ENCODE measurements at places on chromosomes 2 and 18. TPM values are rescaled to one million over a fixed set of nuclear protein-coding genes. Genes with fewer than 3 reads are reported as not detected.

The TANK gene
- 45.6 TPM for total RNA-seq

The STRADB gene
- total RNA-seq, result 15.7 TPM

- DNase-seq, result no peak
- no peaks in the 10 kb centered on the region for H3K36me3 ChIP-seq
- H3K27me3 ChIP-seq, result no peaks in the 10 kb centered on the region
- H3K27ac ChIP-seq, result no peak overlapping the region
- H3K4me1 ChIP-seq, result peaks cover 7% of the 10 kb centered on the region
Measured at GRCh38 chr2:64881037-64881492, 108.1 kb upstream of the SLC1A4 start.

GRCh38 chr2:238139196-238140039 lies 950 bp downstream of the KLHL30 start:
- no peak overlapping the region for H3K4me3 ChIP-seq
- peaks cover 5% of the 10 kb centered on the region for H3K27me3 ChIP-seq
- DNase-seq, result peak; percentile 82
- H3K27ac ChIP-seq, result no peak overlapping the region
- H3K36me3 ChIP-seq, result no peaks in the 10 kb centered on the region

The KCNF1 gene
- not detected for total RNA-seq

DNA sequence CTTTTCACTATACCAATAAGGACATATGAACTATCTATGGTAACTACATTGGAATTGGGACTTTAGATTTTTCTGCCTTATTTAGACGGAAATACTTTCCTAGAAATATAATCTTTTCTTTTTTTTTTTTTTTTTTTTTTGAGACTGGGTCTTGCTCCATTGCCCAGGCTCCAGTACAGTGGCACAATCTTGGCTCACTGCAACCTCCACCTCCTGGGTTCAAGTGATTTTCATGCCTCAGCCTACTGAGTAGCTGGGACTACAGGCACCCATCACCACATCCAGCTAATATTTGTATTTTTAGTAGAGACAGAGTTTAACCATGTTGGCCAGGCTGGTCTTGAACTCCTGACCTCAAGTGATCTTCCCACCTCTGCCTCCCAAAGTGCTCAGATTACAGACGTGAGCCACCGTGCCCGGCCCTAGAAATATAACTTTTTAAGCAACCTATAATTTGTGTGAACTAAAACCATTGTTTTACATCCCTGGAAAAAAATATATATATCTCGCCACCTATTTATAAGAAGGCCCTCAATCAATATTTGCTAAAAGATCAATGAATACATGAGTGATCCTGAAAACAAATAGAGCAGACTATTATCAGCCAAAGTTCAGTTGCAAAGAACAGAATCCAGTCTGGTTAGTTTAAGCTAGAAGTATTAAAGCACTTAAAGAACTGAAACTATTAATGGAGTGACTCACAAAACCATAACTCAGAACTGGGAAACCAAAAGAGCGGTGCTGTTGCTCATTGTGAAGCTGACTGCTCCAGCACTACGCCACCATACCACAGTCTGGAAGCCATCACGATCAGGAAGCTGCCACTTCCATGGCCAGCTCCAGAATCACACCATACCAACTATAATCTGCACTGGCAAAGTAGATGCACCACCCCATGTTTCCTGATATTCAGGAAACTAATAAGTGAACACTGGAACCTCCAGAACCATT lies 8.4 kb upstream of the HNRNPLL start:
- no peak overlapping the region for H3K27ac ChIP-seq
- H3K4me3 ChIP-seq, result no peak overlapping the region
- no peak for DNase-seq
- no peaks in the 10 kb centered on the region for H3K36me3 ChIP-seq

DNA sequence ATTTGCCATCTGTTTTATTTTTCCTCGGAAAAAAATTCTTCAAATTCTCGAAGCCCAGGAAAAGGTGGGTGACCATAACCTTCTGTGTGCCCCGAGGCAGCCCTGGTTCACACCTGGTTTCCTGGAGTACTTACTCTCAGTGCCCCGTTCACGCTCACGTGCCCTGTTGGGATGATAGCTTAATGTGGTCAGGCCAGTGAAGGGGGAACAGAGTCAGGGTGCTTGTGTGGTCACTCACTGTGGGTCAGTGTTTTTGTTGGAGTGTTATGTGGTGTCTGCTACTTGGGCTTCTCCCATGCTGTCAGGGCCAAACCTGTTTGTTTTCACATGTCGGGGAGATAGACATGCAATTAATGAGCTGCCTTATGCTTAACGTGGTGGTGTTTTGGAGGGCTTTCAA lies 78.1 kb downstream of the MAP4K4 start:
- no peak overlapping the region for H3K27ac ChIP-seq
- peaks cover 14% of the 10 kb centered on the region for H3K4me1 ChIP-seq
- no peaks in the 10 kb centered on the region for H3K36me3 ChIP-seq

DNA sequence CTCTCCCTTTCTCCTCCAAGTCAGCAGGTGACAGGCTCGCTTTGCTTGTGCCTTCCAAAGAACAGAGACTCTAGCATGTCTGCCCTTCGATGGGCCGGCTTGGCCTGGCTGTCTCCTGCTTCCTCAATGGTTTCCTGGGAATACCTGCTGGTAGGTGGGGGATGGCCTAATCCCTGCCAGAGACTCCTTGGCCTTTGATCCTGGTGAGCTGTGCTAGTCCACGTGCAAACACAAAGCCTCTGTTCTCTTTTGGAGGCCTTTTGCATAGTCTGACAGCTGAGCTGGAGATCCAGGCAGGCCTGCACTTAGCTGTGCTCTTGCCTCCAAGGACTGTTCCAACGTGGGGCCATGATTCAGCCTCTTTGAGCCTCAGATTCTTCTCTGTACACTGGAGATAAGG lies 67.6 kb downstream of the ARL4C start:
- no peaks in the 10 kb centered on the region for H3K36me3 ChIP-seq
- H3K4me3 ChIP-seq, result no peak overlapping the region
- H3K27ac ChIP-seq, result no peak overlapping the region
- H3K4me1 ChIP-seq, result no peaks in the 10 kb centered on the region
- peaks cover 5% of the 10 kb centered on the region for H3K27me3 ChIP-seq

- no peaks in the 10 kb centered on the region for H3K36me3 ChIP-seq
Measured at GRCh38 chr2:60844105-60844504, 37.3 kb upstream of the REL start.

DNA sequence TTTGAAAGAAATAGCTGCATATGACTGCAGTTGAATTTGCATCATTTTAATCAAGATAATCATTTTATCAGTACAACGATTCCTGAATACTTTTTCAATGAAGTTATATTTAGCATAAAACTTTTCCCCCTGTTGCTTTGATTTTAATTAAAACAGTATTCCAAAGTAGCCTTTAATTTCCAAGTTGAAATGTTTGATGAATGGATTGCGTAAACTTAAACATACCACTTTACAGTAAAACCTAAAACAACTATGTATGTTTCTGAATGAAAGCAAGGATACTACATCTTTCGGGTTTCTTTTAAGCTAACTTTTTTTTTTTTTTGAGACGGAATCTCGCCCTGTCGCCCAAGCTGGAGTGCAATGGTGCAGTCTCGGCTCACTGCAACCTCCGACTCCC lies 1.4 kb downstream of the SPAST start:
- H3K4me1 ChIP-seq, result peaks cover 43% of the 10 kb centered on the region
- H3K4me3 ChIP-seq, result peak overlapping the region; percentile 96
- peaks cover 3% of the 10 kb centered on the region for H3K36me3 ChIP-seq
- peak overlapping the region; percentile 89 for H3K27ac ChIP-seq
- DNase-seq, result no peak

GRCh38 chr18:59220164-59220783 lies 316 bp downstream of the GRP start:
- H3K4me1 ChIP-seq, result no peaks in the 10 kb centered on the region
- peaks cover 17% of the 10 kb centered on the region for H3K27me3 ChIP-seq
- H3K27ac ChIP-seq, result no peak overlapping the region
- H3K4me3 ChIP-seq, result no peak overlapping the region
- DNase-seq, result no peak

DNA sequence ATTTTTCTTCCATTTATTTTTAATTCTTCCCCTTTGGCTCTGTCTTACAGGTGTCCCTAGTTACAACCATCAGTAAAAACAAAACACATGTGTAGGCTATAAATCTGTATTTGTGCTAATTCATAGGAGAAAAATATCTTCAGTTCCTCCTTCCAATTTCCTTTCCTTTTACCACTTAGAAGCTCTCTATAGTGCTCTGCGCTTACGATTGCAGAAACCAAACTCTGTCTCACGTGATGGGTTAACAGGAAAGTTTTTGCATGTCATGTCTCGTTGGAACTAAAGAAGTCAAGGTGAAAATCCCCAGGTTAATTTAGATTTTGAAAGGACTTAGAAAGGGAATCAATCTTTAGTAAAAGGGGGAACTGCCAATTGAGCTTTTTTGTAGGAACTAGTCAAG lies 1390.5 kb upstream of the ZEB2 start:
- no peaks in the 10 kb centered on the region for H3K36me3 ChIP-seq
- H3K4me1 ChIP-seq, result no peaks in the 10 kb centered on the region
- no peaks in the 10 kb centered on the region for H3K27me3 ChIP-seq
- H3K27ac ChIP-seq, result no peak overlapping the region

The ONECUT2 gene
- 2.5 TPM for total RNA-seq

GRCh38 chr18:54606835-54607212 lies 15.8 kb downstream of the DYNAP start:
- H3K4me3 ChIP-seq, result no peak overlapping the region
- DNase-seq, result no peak
- no peak overlapping the region for H3K27ac ChIP-seq

GRCh38 chr18:55000529-55000928 lies 41.3 kb upstream of the CCDC68 start:
- no peak for DNase-seq
- no peaks in the 10 kb centered on the region for H3K36me3 ChIP-seq
- H3K27ac ChIP-seq, result no peak overlapping the region
- no peak overlapping the region for H3K4me3 ChIP-seq
- H3K4me1 ChIP-seq, result no peaks in the 10 kb centered on the region

GRCh38 chr18:50706199-50706598 lies 113.6 kb downstream of the MRO start:
- H3K4me3 ChIP-seq, result no peak overlapping the region
- no peak overlapping the region for H3K27ac ChIP-seq
- 0 out of 2 replicates have a peak, but pooled peaks cover under 1% of the 10 kb centered on the region for H3K27me3 ChIP-seq

DNA sequence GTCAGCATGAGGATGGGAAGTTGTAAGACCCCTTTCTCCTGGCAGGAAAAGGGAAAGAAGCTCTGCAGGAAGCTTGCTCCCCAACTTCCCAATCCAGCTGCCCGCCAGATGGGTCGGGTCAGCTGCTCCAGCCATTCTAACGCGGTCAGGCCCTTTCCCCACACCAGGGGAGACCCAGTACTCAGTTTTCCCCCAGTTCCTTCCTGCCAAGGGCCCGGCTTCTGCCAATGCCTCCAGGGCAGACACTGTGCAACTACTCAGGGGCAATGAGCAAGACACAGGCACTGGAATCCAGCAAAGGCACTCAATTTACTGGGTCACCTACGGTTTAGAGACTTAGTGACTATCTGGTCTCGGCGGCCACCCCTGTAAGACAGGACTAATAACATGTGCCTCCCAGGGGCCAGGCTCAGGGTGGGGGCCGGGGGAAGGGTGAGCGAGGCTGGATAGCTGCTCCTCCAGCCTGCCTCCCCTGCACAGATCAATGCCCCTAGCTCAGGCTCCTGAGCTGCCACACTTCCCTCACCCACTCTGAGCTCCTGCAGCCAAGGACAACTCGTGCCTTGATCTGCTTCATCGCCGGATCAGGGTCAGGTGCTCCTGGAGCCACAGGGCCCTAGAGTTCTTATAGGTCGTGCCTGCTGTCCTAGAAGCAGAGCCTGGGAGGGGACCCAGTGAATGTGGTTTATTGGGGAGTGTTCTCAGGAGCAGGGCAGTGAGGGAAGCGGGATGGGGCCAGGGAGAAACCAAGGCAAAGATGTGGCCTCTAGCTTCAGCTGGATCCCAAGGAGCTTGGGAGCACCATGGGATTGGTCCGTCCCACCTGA lies 171.1 kb downstream of the ZFP36L2 start:
- H3K4me1 ChIP-seq, result peaks cover 30% of the 10 kb centered on the region
- no peaks in the 10 kb centered on the region for H3K27me3 ChIP-seq
- no peak overlapping the region for H3K4me3 ChIP-seq
- DNase-seq, result no peak

DNA sequence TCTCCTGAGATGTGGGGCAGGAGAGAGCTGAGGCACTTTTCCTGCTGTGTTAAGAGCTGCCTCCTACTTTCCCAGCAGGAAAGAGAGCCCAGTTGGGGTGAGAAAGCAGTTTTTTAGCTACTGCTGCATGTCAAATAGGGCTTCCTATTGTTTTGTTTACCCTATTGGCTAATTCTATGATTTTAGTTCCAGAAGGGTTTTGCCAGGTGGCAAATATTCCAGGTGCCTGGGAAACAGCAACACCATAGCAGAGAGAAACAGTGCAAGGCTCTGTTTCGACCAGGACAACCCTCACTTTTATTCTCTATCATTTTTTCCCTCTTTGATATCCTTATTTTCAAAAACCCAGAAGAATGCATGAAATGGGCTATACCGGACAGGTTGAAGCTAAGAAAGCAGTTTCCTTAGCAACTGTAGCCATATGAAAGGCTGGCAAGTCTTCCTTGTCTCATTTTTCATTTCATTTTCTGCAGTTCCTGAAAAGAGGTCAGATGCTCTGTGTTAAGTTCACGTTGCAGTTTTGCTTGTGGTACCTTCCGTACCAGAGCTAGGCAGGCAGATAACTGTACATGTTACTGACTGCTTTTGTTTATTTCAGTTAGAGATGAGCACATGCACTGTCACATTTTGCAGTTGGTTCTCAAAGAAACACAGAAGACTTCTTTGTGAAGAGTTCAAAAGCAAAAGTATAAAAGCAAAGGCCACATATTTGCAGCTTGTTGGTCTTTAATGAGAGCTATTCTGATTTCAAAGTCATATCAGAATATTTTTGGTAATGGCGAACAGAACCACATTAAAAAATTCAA lies 84.8 kb downstream of the AQP4 start:
- DNase-seq, result no peak
- H3K4me1 ChIP-seq, result no peaks in the 10 kb centered on the region
- H3K4me3 ChIP-seq, result no peak overlapping the region
- H3K27me3 ChIP-seq, result no peaks in the 10 kb centered on the region
- no peak overlapping the region for H3K27ac ChIP-seq

DNA sequence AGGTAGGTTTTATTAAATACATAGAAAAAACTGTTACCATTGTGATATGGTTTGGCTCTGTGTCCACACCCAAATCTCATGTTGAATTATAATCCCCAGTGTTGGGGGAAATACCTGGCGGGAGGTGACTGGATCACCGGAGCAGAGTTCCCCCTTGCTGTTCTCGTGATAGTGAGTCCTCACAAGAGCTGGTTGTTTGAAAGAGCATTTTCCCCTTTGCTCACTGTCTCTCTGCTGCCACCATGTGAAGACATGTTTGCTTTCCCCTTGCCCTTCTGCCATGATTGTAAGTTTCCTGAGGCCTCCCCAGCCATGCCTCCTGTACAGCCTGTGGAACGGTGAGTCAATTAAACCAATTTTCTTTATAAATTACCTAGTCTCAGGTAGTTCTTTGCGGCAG lies 352.7 kb upstream of the SLC39A10 start:
- no peaks in the 10 kb centered on the region for H3K27me3 ChIP-seq
- H3K4me3 ChIP-seq, result no peak overlapping the region
- no peaks in the 10 kb centered on the region for H3K36me3 ChIP-seq
- H3K27ac ChIP-seq, result no peak overlapping the region

- no peaks in the 10 kb centered on the region for H3K36me3 ChIP-seq
- H3K27ac ChIP-seq, result no peak overlapping the region
- H3K4me1 ChIP-seq, result no peaks in the 10 kb centered on the region
Measured at GRCh38 chr18:10168477-10168876, 254.7 kb downstream of the VAPA start.
